ENCODE measurements at places on chromosomes 4 and X. TPM values are rescaled to one million over a fixed set of nuclear protein-coding genes. Genes with fewer than 3 reads are reported as not detected.
A peak's percentile ranks its signal among the peaks of the same experiment; 100 is the strongest.

DNA sequence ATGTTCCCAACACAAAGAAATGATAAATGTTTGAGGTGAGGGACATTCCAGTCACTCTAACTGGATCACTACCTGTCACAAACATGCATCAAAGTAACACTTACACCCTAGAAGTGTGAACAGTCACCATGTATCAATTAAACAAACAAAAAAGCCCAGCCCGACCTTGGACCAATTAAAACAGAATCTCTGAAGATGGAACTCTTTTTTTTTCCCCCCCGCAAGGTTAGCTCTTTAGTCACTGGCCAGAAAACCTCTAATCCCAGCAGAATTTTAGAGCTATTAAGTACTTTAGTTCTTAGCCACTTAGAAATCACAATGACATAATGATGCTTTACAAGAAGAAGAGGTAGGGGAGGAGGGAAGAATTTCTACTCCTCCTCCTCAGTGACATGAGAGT, 154.5 kb downstream of the PALLD start:
- H3K27ac ChIP-seq, result peak overlapping the region; percentile 63
- no peak overlapping the region for H3K4me3 ChIP-seq
- H3K4me1 ChIP-seq, result peaks cover 85% of the 10 kb centered on the region
- no peak for DNase-seq

GRCh38 chrX:106921637-106922036, 1.4 kb downstream of the CLDN2 start:
- H3K4me3 ChIP-seq, result no peak overlapping the region
- H3K27ac ChIP-seq, result no peak overlapping the region
- H3K4me1 ChIP-seq, result peaks cover 4% of the 10 kb centered on the region
- no peaks in the 10 kb centered on the region for H3K27me3 ChIP-seq

GRCh38 chrX:20521222-20521621, 254.5 kb upstream of the RPS6KA3 start:
- H3K36me3 ChIP-seq, result no peaks in the 10 kb centered on the region
- no peak overlapping the region for H3K27ac ChIP-seq

GRCh38 chr4:188016754-188017153, 21.2 kb downstream of the ZFP42 start:
- H3K4me1 ChIP-seq, result peaks cover 36% of the 10 kb centered on the region
- DNase-seq, result no peak
- H3K4me3 ChIP-seq, result no peak overlapping the region
- no peaks in the 10 kb centered on the region for H3K27me3 ChIP-seq

DNA sequence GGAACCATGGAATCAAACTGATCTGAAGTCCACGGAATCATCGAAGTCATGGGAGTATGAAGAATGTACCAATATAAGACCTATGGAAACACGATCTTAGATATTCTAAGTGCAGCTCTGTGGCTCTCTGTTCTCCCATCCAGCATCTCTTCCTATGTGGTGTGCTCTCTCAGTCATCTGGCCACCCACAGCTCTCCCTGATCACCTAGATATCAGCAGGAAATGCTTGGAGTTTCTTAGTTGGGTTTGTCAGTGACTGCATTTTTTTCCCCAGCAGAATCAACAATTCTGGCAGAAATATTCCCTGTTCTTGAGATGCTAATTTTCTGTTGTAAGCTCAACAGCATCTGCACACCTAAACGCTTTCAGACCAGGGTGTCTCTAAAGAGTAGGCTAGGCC, 94.1 kb downstream of the GC start:
- DNase-seq, result no peak
- no peaks in the 10 kb centered on the region for H3K27me3 ChIP-seq
- no peak overlapping the region for H3K4me3 ChIP-seq

DNA sequence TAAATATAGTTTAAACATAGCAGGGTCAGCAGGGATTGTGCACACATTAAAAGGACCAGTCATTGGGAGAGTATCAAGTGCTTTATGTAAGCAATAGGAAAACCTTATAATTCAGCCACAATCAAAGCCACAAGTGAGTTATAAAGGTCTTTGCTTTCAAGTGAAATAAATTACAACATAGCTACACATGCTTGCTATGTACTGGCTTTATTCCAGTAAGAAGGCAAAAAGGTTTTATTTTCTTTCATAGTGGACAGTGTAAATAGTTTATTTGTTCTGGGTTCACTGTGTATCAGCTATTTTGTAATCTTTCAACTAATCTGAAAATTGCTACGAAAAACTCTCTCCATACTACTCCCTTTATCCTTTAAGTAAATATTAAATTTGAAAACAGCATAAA, 691.4 kb downstream of the PCDH7 start:
- no peak overlapping the region for H3K27ac ChIP-seq
- no peaks in the 10 kb centered on the region for H3K36me3 ChIP-seq
- DNase-seq, result no peak
- no peak overlapping the region for H3K4me3 ChIP-seq
- H3K4me1 ChIP-seq, result peaks cover 5% of the 10 kb centered on the region

GRCh38 chr4:185885075-185885474, 73.1 kb upstream of the SORBS2 start:
- peaks cover 4% of the 10 kb centered on the region for H3K4me1 ChIP-seq
- no peaks in the 10 kb centered on the region for H3K27me3 ChIP-seq
- no peak for DNase-seq
- H3K4me3 ChIP-seq, result no peak overlapping the region
- H3K36me3 ChIP-seq, result peaks cover 2% of the 10 kb centered on the region
- no peak overlapping the region for H3K27ac ChIP-seq

GRCh38 chrX:53685711-53686110, 808 bp downstream of the HUWE1 start:
- no peaks in the 10 kb centered on the region for H3K27me3 ChIP-seq
- peak overlapping the region; percentile 84 for H3K27ac ChIP-seq
- DNase-seq, result no peak
- peaks cover 3% of the 10 kb centered on the region for H3K36me3 ChIP-seq
- H3K4me3 ChIP-seq, result peak overlapping the region; percentile 81

GRCh38 chr4:123449362-123449761, 52.8 kb downstream of the SPRY1 start:
- H3K36me3 ChIP-seq, result no peaks in the 10 kb centered on the region
- H3K4me3 ChIP-seq, result no peak overlapping the region
- no peak overlapping the region for H3K27ac ChIP-seq
- no peaks in the 10 kb centered on the region for H3K27me3 ChIP-seq

DNA sequence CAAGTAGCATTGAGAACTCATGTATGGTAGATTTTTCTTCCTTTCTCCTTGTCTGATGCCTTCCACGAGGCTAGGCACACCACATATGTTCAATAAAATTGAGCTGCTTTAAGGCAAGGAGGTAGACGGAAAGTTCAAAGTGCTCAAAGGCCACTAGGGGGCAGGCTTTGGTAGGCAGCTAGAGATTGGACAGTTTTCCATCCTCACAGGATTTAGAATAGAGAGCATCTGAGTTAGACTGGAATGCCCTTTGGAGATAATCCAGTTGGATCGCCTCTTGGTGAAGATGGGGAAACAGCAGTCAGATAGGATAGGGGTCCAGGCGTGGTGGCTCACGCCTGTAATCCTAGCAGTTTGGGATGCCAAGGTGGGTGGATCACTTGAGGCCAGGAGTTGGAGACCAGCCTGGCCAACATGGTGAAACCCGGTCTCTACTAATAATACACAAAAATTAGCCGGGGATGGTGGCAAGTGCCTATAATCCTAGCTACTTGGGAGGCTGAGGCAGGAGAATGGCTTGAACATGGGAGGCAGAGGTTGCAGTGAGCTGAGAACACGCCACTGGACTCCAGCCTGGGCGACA, 30.4 kb downstream of the ELF4 start:
- no peaks in the 10 kb centered on the region for H3K27me3 ChIP-seq
- H3K4me1 ChIP-seq, result peaks cover 32% of the 10 kb centered on the region
- peak overlapping the region; percentile 16 for H3K27ac ChIP-seq
- peaks cover 12% of the 10 kb centered on the region for H3K36me3 ChIP-seq

DNA sequence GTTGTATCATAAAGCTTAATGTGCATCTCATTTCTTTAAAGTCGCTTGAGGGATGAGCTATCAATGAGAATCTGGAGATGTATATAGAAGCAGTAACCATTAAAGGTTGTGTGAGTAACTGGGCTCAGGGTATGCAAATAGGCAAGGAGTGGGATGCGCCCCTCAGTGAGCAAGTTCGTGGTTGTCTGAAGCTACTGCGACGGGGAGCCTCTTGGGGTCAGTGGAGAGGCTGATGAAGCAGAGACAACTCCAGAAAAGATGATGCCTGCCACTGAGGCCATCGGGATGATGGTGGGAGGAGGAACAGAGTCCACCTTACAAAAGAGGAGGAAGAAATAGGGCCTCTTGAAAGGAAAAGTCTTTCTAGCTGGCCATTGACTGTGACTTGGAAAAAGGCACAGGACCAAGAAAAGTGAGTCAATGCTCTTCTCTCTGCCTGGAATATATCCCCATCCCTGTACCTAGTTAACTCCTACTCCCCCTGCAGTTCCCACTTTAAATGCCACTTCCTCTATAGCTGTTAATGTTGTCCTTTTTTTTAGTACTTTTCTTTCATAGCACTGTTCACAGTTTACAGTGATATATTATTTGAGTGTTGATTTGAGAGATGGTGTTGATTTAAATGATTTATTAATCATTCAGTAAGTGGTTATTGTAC, 51.4 kb upstream of the LSM6 start:
- H3K27me3 ChIP-seq, result peaks cover 41% of the 10 kb centered on the region
- no peak overlapping the region for H3K27ac ChIP-seq
- H3K36me3 ChIP-seq, result no peaks in the 10 kb centered on the region
- H3K4me3 ChIP-seq, result no peak overlapping the region
- no peak for DNase-seq

GRCh38 chr4:44162538-44163270, 285.9 kb downstream of the KCTD8 start:
- no peaks in the 10 kb centered on the region for H3K27me3 ChIP-seq
- peak overlapping the region; percentile 89 for H3K27ac ChIP-seq
- peaks cover 58% of the 10 kb centered on the region for H3K4me1 ChIP-seq

DNA sequence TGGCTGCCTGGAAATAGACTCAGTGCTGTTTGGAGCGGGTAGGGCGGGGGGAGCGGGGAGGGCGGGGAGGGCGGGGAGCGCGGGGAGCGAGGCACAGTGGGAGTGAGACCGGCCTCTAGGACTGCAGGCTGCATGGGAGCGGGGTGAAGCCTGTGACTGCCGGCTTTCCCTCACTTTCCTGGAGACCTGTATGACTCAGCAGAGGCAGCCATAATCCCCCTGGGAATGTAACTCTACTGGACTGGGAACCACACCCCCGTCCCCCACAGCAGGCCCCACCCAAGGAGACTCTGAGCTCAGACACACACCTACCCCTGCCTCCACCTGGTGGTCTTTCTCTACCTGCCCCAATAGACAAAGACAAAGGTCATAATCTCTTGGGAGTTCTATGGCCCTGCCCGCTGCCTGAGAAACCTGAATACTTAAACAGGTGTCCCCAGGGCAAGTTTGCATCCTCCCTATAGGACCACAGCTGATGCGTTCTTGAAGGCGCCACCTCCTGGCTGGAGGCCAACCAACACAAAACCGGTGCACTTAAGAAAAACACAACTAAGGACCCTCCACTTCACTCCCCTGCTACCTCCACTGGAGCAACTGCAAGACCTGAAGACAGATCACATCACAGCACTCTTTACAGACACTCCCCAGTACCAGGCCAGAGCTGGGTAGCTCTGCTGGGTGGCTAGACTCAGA, 18.0 kb downstream of the HDAC8 start:
- H3K4me3 ChIP-seq, result peak overlapping the region; percentile 58
- peaks cover 15% of the 10 kb centered on the region for H3K36me3 ChIP-seq
- DNase-seq, result no peak
- H3K27ac ChIP-seq, result peak overlapping the region; percentile 47

DNA sequence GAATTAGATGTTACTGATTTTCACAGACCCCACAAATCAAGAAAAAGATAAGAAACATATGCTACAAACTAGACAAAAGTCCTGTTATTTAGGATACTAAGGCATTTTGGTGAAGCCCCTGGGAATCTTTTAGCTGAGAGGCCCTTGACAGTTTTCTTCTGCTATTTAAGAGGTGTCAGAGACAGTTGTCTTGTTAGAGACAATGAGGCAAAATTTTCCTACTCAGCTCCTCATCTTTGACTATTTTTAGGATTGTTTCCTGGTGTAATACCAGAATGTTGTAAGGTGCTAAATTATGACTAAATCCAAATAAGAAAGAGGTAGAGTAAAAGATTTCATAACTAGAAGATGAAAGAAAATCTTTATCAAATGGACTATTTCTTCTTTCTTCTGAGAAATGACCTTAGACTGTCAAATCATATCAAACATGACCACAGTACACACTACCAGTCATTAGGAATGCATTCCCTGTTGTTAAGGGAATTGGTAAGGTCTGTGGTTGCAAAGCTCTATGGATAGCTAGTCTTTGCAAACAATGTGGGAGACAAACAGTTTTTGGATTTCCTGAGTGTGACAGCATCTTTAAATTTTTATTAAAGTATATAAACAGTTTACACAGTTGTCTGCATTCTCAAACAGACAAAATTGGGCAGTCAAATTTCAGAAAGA, 926.1 kb downstream of the ADGRL3 start:
- H3K4me3 ChIP-seq, result no peak overlapping the region
- DNase-seq, result no peak
- H3K27ac ChIP-seq, result no peak overlapping the region
- no peaks in the 10 kb centered on the region for H3K27me3 ChIP-seq
- H3K36me3 ChIP-seq, result no peaks in the 10 kb centered on the region

DNA sequence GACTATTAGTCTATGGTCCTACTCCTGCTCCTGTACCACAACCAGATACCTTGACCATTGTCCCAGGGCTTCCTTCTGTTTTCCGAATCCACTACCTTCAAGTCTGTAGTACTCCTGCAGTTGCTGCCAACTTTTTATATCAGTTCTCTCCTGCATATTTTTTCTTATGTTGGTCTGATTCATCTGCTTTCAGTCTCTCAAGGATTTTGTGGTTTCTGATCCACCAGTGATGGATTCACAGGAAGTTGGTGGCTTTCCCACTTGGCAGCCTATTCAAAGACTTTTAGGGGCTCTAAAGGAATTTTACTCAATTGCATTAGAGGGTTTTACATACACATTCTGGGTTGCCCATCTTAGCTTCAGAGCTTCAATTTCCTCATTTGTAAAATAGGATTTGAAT, 23.6 kb downstream of the KIF4A start:
- no peaks in the 10 kb centered on the region for H3K4me1 ChIP-seq
- H3K36me3 ChIP-seq, result peaks cover 13% of the 10 kb centered on the region
- H3K27me3 ChIP-seq, result no peaks in the 10 kb centered on the region
- H3K27ac ChIP-seq, result no peak overlapping the region
- no peak for DNase-seq
- no peak overlapping the region for H3K4me3 ChIP-seq

DNA sequence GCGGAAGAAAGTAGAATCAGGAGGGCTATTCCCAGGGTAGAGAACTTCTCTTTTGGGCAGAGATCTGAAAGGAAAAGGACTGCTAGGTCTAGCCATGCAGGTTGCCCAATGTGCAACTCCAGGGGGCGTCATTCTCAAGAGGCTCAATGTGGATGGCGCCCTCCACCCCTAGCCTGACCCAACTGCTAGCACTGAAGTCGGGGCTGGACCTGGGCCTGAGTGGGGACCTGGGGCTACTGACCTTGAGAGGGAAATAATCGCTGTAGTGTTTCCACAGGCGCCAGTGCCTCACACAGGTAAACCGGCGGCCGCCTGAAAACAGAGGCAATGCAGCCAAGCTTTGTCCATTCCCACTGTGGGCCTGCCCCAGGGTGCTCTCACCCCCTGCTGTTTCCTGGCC, 6.1 kb downstream of the AWAT2 start:
- H3K4me1 ChIP-seq, result no peaks in the 10 kb centered on the region
- peaks cover 11% of the 10 kb centered on the region for H3K27me3 ChIP-seq
- no peaks in the 10 kb centered on the region for H3K36me3 ChIP-seq
- no peak for DNase-seq

The RXFP1 gene
- not detected for total RNA-seq

The RASGEF1B gene
- total RNA-seq, result 7.2 TPM

The NDST3 gene
- total RNA-seq, result 4.7 TPM

The UGT2B17 gene
- not detected for total RNA-seq
